ENCODE measurements at places on chromosomes 4 and X.

GRCh38 chrX:71095033-71095432 is 618 bp upstream of the FOXO4 start:
- DNase-seq = no peak

- no peak for DNase-seq
Measured at GRCh38 chr4:173855015-173855414, 325.0 kb upstream of the HAND2 start.

DNA sequence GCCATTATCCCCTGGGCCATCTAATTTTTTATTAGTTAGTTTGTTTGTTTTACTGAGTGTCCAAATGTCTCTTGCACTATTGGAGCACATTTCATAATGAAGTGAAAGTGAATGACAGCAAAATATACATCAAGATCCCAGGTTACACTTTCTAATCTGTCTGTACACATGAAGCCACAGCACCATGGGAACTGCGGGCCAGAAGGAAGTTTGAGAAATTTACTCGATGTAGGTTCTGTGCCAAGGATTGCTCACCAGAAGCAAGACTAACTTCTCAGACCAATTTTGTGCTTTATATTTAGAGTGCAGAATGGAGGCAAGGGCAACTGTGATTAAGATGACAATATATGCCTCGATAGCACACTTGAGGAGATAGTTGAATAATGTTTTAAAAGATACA is 258.0 kb downstream of the COL25A1 start:
- DNase-seq = no peak

DNA sequence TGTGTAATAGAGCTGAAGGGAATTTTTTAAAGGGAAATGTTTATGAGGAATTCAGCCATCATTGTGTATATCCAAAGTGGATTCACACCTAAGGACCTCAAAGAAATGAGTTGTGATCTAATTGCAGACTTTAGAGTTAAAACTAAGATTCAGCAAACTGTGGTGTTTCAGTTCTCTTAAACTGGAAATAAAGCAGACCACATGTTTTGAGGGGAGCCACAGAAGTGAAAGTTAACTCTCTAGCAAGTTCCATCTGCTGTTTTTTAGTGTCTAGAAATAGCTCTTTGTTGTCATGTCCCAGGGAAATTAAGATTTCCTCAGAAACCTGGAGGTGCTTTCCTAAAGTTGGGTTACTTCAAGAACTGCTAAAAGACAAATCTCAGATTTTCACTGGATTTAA is 97.3 kb upstream of the DDX3X start:
- no peak for DNase-seq

DNA sequence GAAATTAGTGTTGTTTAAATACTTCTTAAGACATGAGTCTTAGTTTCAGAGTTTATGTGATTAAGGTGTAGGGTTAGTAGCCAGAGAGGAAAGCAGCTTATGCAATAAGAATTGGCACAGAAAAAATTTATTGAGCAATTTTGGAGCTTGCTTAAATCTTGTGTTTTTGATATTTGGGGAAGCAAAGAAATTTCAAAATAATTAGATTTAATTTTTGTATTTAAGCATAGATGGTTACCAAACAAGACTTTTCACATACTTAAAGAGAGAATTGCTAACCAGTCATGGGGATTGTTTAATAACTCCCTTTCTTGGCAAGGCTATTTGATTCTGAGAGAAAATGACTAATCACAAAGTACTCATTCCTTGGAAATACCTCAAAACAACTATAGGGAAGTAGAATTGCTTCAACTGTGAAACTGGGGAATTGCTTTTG is 202.0 kb upstream of the GRID2 start:
- DNase-seq = no peak

DNA sequence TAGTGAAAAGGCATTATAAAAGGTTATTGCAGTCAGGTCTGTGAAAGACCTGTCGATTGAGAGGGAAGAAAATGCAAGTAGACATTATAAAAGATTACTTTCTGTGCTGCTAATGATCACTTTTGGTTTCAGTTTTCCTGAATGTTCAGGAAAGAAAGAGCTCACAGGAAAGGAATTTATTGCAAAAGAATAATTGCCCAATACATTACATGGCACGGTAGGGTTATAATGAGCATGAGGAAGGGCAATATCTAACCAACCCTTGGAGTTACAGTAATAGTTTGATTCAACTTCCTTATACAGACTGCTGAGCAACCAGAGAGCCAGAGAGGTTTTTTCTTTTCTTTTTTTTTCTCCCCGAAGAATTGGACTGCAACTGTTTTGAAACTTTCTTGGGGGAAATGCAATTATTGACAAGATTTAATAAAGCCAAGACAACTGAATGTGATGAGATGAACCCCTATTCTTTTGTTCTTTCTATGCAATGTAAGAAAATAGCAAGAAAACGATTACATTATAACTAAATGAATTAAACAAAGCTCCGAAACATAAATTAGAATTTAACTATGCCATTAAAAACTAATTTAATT is 247.0 kb downstream of the C4orf33 start:
- no peak for DNase-seq

GRCh38 chrX:148540671-148541583 is 40.5 kb downstream of the AFF2 start:
- no peak for DNase-seq

- DNase-seq = no peak
Measured at GRCh38 chr4:90715242-90715641, 588.0 kb downstream of the CCSER1 start.

DNA sequence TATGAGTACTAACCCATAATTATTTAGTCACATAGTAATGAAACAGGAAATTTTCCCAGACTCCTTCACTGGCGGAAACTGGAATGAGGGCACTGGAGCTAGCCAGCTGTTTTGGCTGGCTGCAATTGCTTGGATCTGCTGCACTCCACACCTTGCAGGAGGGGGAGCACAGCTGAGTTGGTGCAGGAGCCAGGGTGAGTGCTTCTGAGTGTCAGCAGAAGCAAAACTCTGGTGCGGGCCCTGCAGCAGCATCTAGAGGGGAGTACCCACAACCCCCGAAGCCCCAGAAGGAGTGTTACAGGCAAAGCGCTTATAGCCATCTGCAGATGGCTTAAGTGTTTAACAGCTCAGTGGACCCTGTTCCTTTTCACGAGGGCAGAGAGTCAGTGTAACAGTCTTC is 96.1 kb downstream of the RPA4 start:
- DNase-seq = no peak

- DNase-seq = no peak
Measured at GRCh38 chr4:5954056-5954760, 61.3 kb upstream of the CRMP1 start.
